Anterior cingulate cortex (tissue), 58 donors: ENCODE measurements at places on chromosomes 4 and X.

DNA sequence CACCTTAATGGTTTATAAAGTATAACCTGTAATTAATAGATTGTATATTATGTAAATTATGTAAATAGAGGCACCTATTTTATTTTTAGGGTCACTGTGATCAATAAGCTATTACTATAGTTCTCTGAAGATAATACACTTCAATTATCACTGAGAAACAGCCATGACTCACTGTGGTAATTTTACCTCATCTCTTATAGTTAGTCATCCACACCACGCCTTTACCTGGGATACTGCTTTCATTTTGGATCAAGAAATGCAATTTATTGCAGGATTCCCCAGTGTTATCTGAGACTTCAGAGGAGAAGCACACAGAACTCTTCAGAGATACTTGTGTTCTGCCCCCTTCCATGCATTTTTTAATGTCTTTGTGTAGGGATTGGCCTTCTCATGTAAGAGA is 348.1 kb upstream of the ATOH1 start:
- no peak for DNase-seq

DNA sequence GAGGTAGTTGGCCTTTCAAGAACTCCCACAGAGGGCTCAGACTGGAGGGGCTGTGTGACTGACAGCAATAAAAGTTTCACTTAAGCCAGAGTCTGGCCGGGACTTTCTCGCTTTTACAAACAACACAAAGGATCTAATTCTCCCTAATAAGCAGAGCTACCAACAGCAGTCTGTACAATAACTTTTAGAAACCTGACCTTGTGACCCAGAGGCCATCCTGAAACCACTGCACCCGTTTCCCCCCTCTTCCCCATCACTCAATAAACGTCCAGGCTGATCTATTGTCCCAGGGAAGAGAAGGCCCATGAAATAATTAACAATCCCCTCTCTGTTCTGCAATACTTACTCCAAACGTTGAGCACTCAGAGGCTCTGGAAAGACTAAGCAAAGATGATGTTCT is 442.4 kb downstream of the ZIC3 start:
- DNase-seq: no peak

- no peak for DNase-seq
Measured at GRCh38 chrX:54721424-54721823, 76.6 kb downstream of the ITIH6 start.

DNA sequence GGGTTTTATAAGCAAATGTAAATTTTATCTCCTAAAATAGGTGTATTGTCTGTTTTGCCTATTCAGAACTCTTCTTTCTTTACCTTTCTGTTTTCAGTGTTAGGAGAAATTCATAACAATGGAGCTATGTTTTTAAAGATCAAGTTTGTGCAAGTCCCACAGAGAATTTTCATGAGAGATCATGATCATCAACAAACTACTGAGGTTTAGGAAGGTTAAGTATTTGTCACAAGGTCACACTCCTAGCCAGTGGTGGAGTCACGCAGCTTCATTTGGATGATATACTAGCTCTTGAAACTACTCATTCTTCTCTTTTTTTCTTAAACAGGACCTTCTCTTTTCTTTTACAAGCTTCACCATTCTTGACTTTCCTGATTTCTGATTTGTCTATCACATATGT is 892.6 kb upstream of the FRG1 start:
- no peak for DNase-seq
